ENCODE measurements at places on chromosomes 5 and 9.

GRCh38 chr5:153659039-153659736 lies 168.7 kb downstream of the GRIA1 start:
- DNase-seq: no peak

GRCh38 chr9:4097515-4097914 lies 202.4 kb downstream of the GLIS3 start:
- no peak for DNase-seq

GRCh38 chr5:168813184-168813968 lies 234.2 kb upstream of the PANK3 start:
- DNase-seq: no peak

DNA sequence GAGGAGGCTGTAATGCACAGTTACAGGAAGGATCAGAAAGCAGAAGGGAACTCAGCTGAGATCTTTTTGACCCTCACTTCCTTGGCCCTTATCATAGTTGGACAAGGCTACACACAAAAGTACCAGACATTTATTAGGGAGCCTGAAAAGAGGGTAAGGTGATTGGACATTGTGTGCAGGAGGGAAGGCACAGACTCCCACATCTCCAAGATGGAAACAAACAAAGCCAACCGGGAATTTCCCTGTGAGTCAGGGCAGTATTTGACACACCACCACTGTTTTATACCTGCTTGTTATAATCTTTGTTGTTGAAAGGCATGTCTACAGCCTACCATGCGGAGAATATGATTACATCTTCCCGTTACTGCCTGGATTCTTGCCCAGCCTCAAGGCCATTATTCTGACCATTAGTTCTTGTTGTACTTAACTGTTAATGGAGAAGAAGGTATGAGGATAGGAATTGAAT lies 3.0 kb upstream of the CCNG1 start:
- DNase-seq: no peak

DNA sequence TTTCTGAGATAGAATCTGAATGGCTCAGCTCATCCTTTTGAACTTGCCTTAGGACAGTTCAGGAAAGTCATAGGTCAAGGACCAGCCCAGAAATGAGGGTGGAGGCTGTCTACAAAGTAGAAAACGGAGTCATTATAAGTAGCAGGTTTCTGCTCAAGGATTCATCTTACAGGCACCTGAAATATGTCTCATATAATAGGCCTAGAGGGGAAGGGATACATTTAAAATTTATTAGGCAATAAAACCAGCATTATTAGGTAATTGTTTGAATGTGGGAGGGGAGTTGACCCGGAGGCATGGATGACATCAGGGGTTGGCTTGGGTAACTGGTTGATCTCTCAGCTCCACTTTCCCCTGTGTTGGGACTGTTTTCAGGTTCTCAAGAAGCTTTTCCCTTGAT lies 11.9 kb upstream of the GALNT10 start:
- DNase-seq: no peak

DNA sequence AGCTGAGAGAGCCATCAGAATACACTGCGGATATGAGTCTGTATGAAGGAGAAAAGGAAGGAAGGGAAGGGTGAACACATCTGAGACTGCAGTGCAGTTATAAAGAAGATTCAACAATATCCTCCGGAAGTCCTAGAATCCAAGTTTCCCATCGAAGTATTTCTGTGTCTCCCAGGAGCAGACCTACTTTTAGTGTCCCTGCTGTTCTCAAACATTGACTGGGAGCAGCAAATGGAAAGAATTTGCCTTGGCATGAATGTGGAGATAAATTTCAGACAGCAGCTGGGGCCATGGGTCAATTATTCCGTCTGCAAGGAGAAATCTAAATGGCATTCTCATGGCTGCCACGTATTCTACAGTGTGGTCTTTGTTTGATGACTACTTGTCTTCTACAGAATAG lies 478.1 kb upstream of the SMC2 start:
- DNase-seq: no peak

DNA sequence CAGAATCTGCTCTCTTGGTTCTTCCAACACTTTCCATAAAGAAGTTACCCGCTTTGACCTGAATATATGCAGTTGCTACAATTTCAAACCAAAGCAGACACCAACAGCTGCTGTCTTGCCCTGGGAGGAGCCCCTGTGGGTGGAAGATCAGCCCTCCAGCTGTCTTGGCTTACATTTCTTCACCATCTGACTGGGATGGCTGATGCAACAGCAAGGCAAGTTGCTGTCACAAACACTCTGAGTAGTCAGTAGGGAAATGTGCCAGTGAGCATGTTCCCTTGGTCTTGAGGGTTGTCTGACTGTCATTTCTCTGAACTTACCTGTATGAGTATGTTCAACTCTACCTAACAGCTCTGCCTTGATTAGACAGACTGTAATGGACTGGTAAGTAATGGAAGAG lies 152.9 kb downstream of the SGCD start:
- DNase-seq: no peak
